Esophagus squamous epithelium (tissue), 5 donors: ENCODE measurements at places on chromosomes 3 and 15. TPM values are rescaled to one million over a fixed set of nuclear protein-coding genes. Genes with fewer than 3 reads are reported as not detected.

The MORC1 gene
- not detected for total RNA-seq

The ATP13A5 gene
- 0.35 TPM for total RNA-seq

The UBA5 gene
- 36.1 TPM for total RNA-seq

The DAPK2 gene
- 10.8 TPM for total RNA-seq

The NLGN1 gene
- total RNA-seq = 12.6 TPM

The PDZRN3 gene
- 54.9 TPM for total RNA-seq

The RYK gene
- 40.3 TPM for total RNA-seq

GRCh38 chr15:85831415-85832113, 36.8 kb upstream of the KLHL25 start:
- DNase-seq = no peak

DNA sequence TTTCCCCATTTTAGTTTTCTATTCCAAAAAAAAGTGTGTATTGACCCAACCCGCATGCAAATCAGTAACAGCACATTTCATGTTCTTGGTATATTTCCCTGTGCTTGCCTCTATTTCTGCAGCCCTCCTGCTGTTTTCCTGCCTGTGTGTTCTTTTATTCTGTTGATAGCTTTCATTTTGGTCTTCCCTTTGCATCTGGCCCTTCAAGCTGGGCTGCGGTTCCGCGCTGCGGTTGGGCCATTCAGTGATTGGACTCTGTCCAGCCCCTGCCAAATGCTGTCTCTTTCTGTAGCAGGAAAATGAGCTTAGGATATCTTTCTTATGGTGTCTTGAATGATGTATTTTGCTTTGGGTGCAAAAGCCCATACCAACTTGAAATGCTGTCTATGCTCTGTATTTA, 49.9 kb downstream of the ZNF621 start:
- no peak for DNase-seq

GRCh38 chr15:55389264-55389607, 18.9 kb downstream of the CCPG1 start:
- no peak for DNase-seq

DNA sequence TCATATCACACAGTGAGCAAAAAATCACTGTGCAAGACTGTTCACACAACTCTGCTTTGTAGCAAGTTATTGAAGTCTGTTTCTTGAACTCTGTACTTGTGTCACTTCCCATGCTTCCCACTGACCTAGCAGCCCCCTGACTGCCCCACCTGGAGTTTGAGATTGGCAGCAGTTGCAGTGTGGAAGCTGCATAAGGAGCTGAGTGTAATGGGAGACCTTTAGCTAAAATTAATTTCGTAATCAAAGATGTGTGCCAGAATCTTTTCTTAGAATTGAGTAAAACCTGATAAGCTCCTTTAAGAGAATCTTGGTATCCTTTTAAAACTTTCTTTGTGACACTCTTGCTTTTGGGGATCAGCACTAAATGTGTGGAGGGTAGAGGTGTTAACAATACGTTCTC, 42.8 kb downstream of the NKIRAS1 start:
- no peak for DNase-seq

DNA sequence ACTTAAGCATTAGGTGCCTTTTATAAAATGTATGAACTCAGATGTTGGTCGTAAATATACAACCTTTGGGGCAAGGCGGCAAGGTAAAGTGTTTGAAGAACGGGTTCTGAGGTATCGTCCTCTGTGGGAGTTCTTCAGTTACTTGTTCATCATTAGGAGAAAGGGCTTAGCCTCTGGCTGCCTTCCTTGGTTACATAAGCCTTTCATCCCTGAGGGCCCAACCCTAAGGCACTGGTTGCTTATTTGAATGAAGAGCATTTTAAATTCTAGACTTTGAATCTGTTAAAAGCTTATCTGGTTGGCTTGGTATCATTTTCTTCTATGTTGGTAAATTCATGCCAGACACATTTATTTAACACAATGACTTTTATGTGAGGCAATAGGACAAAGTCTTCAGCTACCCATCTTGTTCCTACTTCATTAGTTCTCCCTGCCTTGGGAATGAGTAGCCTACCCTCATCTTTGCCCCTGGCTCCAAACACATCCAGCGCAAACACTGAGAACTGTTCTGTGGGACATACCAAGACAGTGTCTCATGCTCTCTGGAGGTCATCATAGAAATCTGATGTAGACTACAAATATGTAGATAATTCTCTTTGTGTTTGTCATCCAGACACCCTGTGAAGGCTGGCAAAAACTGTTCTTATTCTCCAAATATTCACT, 12.4 kb upstream of the CCDC80 start:
- DNase-seq = no peak

GRCh38 chr3:54691289-54691771, 236.5 kb downstream of the LRTM1 start:
- no peak for DNase-seq

DNA sequence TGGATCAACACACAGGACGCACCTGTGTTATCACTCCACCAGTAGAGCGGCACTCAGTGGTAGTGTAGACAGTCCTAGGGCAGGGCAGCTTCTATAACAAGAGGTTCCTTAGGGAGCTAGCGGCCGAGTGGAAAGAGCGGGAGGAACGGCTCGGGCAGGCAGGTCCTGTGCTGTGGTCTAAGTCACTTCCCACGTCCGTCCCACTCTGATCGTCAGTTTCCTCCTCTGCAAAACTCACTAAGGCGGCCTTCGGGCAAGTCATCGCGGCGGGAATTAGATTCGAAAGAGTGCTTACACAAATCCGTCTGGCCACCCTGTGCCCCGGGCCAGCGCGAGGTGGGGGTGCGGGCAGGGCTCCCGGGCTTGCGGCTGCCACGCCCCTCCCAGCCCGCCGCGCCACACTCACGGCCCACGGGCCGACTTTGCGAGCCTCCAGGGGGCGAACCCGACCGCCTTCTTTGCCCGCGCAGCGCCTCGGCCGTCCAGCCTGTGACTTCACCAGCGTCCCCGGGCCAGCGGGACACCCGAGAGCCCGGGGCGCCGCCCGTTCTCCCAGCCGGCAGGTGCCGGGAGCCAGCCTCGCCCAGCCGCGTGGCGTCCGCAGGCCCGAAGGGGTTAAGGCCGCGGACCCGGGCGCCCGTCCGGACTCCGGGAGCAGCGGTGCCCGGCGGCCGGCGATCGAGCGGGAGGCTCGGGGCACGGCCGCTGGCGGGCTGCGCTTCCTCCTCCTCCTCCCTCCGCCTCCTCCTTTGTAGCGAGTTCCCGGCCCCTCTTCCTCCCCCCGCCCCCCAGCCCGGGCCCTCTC, 416 bp upstream of the CORO2B start:
- DNase-seq = no peak

DNA sequence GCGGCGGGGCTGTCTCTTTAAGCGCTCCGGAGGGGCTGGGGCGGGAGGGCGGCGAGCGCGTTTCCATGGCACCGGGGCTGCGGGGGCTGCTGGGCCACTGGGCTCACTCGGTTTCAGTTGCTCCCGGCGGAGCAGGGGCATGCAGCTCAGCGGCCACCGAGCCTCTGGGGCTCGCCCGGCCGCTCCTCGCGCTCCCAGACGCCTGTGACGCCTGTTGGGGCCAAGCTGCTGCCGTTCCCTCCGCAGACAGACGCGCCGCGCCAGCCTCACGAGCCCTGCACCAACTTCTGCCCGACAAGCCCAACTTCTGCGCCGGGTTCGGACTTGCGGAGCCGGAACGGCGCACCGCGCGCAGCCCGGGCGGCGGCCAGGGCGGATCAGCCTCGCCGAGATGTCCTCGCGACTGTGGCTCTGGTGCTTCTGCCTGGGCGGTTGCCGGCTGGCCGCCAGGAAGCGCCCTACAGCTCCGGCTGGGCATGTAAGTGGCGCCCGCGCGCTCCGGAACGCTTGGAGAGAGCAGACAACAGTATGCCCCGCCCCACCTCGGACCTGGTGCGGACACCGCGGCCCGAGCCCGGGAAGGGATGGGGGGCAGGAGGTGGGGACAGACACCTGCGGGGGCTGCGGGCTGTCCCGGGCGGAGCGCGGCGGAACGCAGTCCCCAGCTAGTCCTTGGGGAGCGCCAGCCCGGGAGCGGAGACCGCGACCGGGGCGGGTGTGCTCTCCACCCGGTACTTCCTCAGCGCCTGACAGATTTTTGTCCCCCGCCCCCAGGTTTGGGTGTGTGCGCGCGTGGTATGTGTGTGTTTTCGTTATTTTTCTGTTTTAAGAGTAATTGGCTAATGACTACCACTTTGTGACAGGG, 154.1 kb upstream of the GOLIM4 start:
- DNase-seq = no peak

DNA sequence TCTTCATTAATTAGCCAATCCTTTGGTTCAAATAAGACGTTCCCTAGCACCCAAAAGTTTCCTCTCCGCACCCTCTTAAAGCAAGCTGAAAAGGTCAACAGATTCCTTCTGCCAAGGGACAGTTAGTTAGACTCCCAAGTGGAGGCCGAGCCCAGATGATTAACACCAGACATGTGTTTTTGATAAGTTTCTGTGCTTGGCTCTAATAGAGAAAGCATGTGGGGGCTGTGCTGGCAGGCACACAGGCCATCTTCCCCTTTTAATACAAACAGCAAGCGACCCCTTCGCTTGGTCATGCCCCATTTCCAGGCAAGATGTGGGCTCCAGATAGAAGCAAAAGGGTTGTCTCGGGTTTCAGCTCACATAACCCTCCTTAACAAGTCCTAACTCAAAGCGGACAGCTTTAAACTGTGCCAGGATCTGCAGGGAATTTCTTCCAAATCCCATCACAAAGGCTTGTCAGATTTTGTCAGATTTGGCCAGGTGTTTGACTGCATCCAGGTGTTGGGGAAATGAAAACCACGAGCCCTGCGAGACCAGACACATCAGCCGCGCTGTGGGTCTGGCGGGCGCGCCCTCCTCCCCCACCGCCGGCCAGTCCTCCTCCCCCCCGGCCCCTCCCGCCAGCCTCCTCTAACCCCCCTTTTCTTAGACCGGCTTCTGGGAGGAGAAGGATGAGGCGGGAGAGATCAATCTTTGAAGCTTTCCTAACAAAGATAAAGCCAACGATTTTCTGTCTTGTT, 3.3 kb downstream of the HES1 start:
- no peak for DNase-seq

DNA sequence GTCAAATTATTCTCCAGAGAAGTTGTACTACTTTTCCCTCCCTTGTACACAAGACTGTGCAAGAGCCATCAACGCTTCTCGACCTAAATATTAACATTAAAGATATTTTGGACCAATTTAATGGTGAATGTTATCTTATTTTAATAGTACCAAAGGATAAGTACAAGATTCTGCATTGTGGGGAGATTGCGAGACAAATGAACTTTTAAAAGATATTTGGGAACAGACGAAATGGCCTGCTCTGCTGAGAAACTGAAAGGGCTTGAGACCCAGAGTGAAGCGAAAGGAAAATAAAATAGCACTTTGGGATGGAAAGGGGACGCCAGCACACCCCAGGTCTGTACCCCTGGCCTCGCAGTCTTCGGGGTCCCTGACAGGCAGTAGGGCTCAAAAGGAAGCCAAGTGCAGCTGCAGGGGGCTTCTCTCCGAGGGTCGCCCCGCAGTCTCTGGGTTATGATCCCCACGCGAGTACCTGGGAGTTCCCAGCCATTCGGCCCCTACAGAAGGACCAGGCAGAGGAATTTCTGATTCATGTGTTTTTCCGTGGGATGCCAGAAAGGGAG, 97.6 kb upstream of the VGLL3 start:
- DNase-seq = no peak

DNA sequence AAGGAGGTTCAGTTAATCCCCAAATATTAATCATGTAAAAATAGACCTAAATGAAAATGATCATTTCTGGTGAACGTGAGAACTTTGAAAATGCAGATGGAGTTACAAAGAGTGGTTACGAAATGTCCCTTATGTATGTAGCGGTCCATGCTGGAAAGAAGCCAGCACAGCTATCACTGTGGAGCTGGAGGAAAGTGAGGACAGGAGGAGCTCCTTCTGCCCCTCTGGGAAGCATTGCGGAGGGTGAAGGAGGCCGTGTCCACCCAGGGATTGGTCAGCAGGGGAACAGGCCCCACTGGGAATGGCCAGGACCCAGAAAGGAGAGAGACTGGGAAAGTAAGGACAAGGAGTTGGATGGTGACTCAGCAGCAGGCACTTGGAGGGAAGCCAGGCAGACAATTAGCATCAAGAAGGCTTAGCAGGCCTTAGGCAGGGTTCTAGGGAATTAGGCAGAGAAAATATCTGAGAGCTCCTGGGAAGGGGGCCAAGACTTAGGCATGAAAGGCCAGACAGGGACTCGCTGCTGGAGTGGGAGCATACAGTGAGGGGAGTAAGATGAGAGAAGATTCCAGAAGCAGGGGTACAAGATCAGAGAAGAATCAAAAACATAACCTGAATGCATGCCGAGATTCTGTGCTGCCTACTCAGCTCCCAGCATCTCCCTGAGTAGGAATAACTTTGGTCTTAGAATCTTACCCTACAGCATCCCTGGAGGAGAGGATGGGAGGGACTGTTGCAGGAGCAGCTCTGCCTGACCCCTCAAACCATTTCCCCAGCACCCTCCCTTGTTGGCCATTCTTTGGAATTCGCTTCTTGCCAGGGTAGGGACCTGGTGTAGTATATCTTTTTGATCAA, 171.0 kb upstream of the UMPS start:
- no peak for DNase-seq

DNA sequence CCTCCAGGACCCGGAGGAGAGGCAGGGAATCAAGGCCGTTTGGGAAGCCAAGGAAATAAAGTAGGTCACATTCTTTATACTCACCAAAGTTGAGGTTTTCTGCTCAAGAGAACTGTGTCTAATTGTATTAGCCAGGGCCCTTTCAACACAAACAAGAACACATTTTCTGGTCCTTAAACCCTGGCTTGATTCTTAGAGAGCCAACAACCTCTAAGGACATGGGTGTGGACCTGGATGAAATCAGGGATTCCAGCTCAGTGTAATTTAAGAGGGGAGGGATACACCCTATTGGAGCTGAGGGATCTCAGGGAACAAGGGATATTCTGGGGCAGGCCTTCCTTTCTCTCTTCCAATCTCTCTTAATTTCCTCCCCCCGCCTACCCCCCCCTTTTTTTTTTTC, 104.8 kb downstream of the COL6A6 start:
- no peak for DNase-seq

GRCh38 chr15:62886431-62887071, 156.0 kb upstream of the TPM1 start:
- no peak for DNase-seq

DNA sequence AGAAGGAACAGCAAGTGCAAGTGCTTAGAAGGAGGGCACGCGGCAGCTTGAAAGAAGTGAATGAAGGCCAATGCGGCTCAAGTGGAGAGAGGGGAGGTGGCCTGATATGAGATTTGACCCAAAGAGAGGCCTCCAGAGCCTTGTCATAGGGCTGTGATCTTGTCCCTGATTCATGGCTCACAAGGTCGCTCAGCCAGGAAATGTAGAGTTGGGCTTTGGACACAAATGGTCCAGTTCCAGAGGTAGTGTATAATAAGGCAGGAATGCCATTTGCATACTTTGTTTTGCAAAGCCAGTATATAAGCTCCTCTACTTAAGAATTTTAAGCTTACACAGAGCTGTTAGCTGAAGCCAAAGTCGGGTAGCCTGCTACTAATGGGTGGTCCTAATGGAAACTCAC, 33.7 kb downstream of the HGD start:
- no peak for DNase-seq

DNA sequence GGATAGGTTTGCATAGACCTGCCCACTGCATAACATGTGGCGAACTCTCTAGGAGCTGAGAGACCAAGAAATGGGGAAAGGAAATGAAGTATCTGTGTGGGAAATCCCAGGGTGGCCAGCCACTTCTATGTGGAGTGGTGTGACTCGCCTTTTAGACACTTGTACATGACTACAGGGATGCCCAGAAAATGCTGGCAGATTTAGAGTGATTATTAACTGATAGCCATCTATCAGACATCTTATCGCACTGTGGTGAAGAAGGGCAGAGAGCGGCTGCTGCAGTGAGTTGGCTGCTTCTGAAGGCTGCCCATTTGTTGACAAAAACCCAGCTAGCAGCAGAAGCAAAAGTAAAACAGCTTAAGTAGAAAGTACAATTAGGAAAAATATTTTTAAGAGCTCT, 18.1 kb upstream of the STAC start:
- no peak for DNase-seq

GRCh38 chr3:119497820-119498185, 544 bp upstream of the TIMMDC1 start:
- no peak for DNase-seq
